ENCODE measurements at places on chromosomes 13 and 19.

GRCh38 chr13:65882810-65883209, 1347.3 kb downstream of the PCDH9 start:
- DNase-seq, result no peak

- no peak for DNase-seq
These were observed 233.0 kb upstream of the PRR20A start for GRCh38 chr13:56907766-56908165.

- no peak for DNase-seq
These were observed 1.1 kb downstream of the IRS2 start for GRCh38 chr13:109785141-109785891.

DNA sequence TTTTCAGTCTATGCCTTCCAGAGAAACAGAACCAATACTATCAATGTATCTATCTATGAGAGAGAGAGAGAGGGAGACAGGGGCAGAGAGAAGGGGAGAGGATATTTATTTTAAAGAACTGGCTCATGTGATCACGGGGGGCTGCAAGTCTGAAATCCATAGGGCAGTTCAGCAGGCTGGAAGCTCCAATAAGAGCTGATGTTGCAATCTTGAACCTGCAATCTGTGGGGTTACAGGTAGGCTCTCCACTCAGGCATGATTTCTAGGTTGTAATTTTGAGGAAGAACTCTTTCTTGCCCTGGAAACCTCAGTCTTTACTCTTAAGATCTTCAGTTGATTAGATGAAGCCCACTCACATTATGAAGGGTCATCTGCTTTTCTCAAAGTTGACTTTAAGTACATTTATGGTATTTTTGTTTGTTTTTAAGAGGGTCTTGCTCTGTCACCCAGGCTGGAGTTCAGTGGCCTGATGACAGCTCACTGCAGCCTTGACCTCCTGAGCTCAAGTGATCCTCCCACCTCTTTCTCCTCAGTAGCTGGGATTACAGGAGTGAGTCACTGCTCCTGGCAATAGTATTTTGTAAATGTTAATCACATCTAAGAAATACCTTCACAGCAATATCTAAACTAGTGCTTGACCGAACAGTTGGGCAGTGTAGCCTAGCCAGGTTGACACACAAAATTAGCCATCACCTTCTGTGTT, 376.4 kb downstream of the FGF9 start:
- DNase-seq, result no peak

DNA sequence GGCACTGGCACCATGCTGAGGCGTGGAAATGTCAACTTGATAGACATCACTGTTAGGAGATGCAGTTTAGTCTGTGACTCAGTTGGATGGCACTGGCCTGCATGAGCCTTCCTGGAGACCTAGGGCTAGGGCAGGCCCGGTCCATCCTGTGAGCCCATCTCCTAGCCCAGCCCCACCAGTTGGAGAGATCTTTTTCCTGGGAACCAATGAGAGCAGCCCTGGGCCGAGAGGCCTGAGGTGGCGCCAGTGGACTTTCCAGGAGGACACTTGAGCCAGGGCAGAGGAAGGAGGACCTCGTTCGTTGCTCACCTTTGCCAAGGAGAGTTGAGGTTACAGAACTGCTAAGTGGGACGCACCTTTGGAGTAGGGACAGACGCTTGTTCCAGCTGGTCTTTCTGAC, 100.5 kb upstream of the TEX29 start:
- no peak for DNase-seq

GRCh38 chr13:27834095-27834494, 41.8 kb downstream of the GSX1 start:
- DNase-seq, result no peak
